ENCODE measurements at places on chromosomes 4 and X. TPM values are rescaled to one million over a fixed set of nuclear protein-coding genes. Genes with fewer than 3 reads are reported as not detected.

DNA sequence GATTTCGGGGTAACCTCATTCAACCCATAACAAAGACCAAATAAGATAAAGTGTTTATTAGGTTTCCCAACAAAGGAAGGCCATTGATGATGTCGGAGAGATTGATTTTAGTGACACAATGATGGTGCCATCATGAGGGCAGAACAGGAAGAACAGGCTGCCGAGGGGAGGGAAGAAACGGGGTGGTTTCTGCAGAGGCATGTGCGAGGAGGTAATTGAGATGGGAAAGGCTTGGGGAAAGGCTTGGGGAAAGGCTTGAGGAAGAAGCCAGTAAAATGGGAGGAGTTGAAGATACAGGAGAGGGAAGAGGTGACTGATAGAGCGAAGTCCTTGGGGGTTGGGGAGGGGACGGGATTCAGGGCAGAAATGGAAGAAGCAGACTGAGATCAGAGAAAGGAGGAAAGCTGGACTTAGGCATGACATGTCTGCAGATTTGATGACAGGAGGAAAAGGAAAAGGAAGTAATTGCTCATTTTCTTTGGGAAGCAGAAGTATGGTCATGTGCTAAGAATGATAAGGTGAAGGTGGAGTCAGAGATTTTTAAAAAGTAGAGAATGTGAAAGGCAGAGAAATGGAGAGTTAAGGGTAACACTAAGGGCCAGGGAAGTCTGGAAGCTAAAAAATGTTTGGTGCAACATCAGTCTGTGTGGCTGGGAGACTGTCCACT, 6.0 kb downstream of the HPSE start:
- no peak for DNase-seq

- DNase-seq, result no peak
Measured at GRCh38 chr4:87211249-87211952, 9.0 kb downstream of the KLHL8 start.

The CXCL8 gene
- polyA plus RNA-seq, result 1.1 TPM

- DNase-seq, result no peak
Measured at GRCh38 chr4:186844059-186844681, 120.5 kb upstream of the FAT1 start.

The SHISA3 gene
- 0.07 TPM for polyA plus RNA-seq

The MAML3 gene
- polyA plus RNA-seq, result 1.9 TPM

The OCIAD2 gene
- polyA plus RNA-seq, result 34.2 TPM

GRCh38 chr4:2322841-2323240, 60.9 kb upstream of the MXD4 start:
- DNase-seq, result peak; percentile 11

DNA sequence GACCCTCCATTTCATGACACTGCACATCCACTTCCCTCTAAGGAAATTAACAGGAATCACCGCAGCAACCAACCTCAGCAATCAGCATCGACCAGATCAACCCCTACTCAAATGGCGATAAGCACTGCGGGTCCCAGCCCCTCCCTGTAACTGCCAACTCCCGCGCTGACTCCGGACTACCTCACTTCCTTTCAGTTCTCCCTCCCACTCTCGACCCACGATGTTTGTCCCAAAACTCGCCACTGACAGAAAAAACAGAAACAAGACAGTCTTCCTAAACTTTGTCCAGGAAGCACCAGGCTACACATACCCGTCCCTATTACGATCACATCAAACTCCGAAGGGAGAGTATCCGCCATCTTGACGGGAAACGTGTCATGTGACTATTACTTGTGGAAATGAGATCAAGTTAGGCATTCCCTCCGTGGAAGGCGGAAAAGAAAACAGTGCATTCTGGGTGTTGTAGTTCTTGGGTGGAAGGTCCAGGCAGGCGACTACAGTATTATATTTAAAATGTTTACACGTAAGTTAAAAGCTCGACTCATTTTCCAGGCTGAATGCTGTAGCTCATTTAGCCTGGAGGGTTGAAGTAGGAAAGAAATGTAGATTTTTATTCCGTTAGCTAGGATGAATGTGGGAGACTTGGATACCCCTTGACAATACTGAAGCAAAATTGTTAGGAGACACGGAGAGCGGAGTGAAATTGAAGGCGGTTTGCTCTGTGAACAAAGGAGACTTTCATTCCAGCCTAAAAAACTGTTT, at the start of gene CHM:
CHM (minus strand) TSS at position 385 of the 762 bp plus-strand sequence; CDS start at position 359, 26 bp downstream.
- peak; percentile 61 for DNase-seq

- no peak for DNase-seq
Measured at GRCh38 chrX:115204040-115204439, 14.8 kb downstream of the RBMXL3 start.

DNA sequence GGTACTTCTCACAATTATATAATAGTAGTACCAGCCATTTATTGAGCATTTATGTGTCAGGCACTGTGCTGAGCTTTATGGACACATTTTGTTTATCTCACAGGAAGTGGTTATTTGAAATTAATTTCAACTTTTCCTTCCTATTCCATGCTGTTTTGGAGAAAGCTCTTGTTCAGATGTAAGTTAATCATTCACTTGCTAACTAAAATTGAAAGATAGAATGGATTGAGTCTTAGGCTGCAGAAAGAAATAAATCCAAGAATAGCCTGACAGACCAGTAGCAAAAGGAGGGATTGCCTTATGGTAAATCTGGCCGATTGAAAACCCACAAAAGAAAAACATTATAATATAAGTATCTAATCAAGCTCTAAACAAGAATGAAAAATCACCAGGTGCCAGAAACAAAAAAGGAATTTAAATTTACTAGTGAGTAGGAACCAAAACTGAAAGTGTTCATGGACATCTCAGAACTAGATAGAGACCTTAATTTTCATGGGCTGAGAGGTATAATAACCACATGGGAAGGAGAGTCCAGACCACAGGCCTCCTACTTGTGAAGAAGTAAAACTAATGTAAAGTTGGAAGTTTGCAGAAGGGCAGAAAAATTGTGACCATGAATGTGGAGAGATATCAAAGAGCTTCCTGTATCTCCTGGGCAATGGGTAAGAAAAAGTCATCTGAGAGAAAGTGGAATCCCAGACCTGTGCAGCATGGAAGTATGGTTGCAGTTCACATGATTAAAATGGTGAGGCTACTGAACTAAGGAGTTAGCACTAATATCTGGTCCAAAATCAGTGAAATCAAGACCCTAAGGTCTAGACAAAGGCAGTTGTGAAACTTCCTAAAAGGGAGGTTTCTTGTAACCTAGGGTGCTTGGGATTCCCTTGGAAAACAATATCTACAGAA, 38.0 kb downstream of the RADX start:
- no peak for DNase-seq

The CFI gene
- polyA plus RNA-seq, result 3.0 TPM

GRCh38 chrX:129726307-129727111, 12.3 kb upstream of the XPNPEP2 start:
- no peak for DNase-seq

The EPHA5 gene
- polyA plus RNA-seq, result 2.8 TPM

DNA sequence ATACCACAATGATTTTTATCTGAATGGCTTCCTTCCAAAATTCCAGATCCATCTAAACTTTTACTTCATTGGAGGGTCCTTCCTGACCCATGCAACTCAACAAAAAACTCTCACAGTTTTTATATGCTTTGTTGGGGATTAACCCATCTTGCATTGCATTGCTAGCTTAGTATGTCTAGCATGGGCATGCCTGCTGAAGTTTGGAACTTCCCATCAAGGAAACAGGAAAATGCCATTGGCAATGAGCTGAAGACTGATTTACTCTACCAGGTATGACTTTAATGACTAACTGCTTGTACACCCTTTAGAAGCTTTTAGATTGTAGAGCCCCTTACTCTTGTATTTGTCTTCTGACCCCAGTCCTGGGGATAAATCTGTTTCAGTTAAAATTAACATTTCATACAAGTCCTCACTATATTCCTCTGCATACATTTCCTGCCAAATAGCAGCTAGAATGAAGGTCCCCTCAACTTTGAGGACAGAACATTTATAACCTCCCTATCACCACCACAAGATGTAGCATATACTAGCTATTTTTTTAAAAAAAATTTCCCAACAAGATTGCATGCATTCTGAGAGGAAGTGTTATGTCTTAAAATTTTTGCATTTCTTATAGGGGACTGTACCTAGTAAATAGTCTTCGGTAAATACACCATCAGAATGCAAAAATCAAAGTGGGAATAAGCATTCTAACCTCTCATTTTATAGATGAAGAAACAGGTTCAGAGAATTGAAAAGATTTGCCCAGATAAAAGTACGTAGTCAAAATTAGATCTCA, 52.5 kb upstream of the ATXN3L start:
- DNase-seq, result no peak

DNA sequence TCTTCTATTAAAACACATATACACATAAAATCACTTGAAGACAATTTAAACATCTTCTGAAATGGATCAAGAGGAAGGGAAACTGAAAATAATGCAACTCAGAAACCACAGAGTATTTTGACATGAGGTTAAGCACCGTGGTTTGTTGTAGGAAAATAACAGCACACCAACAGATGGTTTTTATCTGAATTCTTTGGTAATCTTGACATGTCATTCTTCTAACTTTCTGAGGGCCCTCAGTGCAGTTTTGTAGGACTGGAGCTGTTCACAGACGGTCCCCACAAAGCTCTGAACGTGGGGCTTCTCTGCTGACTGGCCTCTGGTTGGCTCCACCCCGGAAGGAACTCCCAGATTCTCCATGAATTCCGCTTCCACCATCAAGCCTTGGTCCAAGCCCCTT, 16.0 kb upstream of the TLR8 start:
- DNase-seq, result no peak

The BGN gene
- polyA plus RNA-seq, result 487 TPM

GRCh38 chr4:5573965-5574364, 134.4 kb downstream of the EVC2 start:
- DNase-seq, result no peak

DNA sequence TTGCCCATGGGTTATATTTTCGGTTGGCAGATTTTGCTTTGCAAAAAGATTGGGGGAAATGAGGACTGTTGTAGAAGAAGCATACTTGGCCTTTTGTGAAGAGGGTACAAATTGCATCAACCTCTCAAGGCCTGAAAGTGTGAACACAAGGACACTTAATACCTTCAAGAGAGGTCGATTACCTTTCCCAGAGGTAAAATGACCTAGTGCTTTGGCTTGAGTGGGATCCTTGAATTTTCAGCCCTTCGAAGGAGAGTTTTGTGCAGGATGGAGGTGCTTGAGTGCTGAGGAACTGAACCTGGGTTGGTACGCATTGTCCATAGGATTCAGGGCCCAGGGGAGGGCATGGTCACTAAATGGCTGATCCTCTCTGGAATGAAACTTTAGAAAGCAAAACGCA, 27.6 kb upstream of the NKAP start:
- DNase-seq, result no peak

DNA sequence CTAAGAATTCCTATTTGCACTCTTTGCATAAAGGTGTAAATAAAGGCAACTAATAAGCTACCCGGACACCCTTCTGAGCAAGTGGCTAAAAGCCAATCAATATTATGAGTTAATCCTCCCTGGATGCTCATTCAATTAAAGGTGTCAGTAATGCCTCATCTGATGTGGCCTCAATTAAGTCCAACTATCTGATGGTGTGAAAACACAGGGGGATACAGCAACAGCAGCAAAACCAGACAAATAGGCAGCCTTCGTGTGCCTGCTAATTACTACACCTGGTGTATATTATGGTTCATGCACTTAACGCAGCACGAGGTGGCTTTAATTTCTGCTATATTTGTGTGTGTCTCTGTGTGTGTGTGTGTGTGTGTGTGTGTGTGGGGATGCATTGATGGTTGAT, 244.4 kb downstream of the DCLK2 start:
- no peak for DNase-seq

- DNase-seq, result no peak
Measured at GRCh38 chrX:76454456-76454927, 27.0 kb downstream of the MAGEE1 start.

- no peak for DNase-seq
Measured at GRCh38 chr4:126409746-126410145, 1095.0 kb downstream of the FAT4 start.

DNA sequence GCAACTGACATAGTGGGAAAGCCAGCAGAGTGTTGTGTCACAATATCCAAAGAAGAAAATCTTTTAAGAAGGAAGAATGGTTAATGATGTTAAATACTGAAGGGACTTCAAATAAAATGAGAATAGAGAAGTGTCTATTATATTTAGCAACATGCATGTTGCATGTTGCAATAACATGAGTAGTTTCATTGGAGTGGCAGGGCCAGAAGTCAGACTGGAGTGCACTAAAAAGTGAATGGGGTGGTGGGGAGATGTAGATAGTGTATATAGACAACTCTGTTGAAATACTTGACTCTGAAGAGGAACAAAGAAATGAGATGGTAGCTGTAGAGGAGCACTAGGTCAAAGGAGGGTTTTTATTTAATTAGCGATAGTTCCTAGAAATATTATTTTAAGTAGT, 9.5 kb upstream of the AMMECR1 start:
- DNase-seq, result no peak

DNA sequence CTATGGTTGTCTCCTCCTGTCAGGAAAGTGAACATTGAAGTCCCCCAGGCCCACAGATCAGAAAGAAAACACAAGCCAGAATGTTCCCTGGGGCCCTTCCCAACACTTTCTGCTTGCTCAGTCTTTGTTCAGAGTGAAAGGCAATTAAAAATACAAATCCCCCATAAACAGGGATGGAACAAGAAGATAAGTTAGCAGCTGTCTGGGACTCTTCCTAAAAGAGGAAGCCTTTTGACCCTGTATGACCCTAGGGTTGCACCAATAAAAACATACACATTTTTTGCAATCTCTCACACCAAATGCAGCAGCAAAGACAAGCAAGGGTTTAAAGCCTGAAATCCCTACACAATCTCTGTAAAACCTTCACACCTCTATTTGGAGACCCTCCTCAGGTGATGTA, 22.6 kb downstream of the IRF2 start:
- no peak for DNase-seq

- no peak for DNase-seq
Measured at GRCh38 chr4:120524237-120524636, 398.3 kb downstream of the PRDM5 start.

DNA sequence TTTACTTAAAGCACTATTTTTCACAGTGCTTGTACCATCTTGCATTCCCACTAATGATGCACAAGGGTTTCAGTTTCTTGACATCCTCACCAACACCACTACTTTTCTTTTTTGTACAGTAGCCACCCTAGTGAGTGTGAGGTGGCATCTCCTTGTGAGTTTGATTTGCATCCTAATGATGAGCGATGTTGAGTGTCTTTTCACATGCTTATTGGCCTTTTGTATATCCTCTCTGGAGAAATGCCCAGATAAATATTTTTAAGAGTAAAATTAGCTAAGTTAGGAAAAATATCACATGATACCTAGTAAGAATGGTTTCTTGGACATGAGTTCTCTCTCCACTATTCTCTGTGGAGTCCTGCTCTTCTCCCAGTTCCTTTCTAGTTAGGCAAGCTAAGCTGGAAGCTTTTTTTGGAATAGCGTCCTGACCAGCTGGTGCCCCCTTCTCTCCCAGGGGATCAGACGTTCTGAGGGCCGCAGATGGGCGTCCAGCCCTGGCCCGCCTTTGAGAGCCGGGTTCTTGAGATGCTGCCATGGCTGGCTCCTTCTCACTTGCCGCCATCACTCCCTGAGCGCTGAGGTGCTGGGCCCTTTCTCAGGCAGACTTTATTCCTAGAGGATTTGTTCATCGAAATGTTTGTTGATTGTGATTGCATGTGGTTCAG, 132.1 kb downstream of the ARHGAP10 start:
- DNase-seq, result no peak
